ENCODE measurements at places on chromosomes 5 and 9.
A peak's percentile ranks its signal among the peaks of the same experiment; 100 is the strongest.

- DNase-seq, result no peak
Measured at GRCh38 chr5:137199201-137199600, 299.9 kb downstream of the SPOCK1 start.

DNA sequence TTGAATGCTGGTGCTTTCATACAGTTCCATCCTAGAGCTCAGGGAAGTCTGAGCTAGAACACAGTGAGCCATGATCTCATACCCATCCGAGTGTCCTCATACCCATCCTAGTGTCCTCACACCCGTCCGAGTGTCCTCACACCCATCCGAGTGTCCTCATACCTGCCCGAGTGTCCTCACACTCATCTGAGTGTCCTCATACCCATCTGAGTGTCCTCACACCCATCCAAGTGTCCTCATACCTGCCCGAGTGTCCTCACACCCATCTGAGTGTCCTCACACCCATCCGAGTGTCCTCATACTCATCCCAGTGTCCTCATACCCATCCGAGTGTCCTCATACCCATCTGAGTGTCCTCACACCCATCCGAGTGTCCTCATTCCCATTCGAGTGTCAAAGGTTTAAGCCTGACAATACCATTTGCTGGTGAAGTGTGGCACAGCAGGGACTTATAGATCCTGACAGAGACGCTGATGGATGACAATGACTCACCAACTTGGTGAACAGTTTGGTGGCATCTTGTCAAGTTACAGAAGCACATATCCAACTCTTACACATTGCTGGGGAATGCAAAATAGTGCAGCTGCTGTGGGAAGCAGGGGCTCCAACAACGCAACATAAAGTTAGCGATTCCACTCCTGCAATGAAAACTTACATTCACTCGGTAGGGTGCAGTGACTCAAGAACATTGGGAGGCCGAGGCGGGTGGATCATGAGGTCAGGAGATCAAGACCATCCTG is 77.0 kb upstream of the COL5A1 start:
- DNase-seq, result peak; percentile 86

DNA sequence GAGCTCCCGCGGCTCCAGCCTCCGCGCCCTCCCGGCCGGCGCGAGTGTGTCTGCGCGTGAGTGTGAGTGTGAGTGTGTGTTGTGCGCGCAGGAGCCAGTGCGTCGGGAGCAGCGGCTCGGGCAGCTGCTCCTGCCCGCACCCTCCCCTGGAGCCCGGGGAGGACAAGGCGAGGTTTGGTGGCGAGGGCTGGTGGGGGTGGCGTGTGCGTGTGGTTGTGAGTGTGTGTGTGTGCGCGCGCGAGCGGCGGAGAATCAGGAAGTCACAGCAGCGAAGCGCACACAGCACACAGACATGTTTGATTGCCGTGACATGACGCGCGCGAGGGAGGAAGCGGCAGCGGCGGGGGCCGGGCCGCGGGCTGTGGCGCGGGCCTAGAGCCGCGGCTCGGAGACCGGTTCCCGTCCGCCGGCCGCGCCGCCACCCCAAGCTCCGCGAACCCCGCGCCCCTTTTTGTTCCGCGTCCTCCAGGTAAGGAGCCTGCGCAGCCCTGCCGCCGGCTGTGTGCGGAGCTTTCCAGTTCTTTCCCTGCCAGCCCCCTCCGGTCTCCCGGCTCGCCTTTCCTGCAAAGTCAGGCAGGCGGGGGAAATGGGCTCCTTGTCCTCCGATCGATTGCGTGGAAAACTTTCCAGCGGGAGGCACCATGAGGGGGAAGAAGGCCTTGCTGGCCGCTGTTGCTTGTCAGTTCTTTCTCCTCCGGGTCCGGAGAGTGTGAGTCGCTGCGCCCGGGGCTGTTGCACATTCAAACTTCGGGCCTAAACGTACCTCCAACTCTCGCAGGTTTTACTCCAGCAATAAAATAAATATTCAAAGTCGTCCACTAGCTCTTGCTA is 2.4 kb downstream of the SMARCA2 start:
- DNase-seq, result peak; percentile 54

DNA sequence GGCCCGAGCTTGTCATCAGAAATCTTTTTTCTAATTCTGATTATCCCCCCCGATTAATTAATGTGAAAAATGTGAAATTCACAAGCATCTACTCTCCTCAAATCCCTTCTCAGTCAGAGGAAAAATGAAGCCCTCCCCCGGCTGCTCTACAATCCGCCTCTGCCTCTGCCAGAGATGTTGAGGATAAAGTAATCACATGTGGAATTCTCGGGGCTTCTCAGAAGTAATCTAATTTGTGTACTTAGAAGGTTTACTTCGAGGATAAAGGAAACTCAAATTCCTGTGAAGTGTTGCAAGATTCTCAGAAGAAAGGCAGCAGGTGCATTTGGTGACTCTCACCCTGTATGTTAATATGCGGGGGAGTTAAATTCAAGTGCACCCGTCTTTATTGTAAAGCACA is 726.1 kb upstream of the ADAMTS16 start:
- DNase-seq, result no peak

- DNase-seq, result no peak
Measured at GRCh38 chr5:72194846-72195245, 87.6 kb downstream of the MAP1B start.

DNA sequence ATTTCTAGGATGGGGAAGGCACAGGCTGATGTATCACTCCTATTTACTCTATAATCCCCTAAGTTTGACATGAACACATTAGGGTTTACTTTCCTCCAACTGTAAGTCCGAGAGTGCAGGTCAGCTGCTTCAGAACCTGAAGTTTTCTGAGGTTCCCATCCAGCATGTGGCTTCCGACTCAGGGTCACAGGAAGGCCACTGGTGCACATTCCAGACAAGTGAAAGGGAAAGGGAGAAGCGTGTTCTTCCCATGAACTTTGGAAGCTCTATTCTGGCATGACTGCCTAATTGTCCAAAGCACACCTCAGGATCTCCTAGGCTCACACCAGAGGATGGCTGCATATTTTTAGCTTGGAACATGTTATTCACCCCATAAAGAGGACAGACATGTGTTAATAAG is 602.6 kb downstream of the SEMA5A start:
- DNase-seq, result no peak

GRCh38 chr9:90024823-90025222 is 420.0 kb downstream of the GADD45G start:
- no peak for DNase-seq

DNA sequence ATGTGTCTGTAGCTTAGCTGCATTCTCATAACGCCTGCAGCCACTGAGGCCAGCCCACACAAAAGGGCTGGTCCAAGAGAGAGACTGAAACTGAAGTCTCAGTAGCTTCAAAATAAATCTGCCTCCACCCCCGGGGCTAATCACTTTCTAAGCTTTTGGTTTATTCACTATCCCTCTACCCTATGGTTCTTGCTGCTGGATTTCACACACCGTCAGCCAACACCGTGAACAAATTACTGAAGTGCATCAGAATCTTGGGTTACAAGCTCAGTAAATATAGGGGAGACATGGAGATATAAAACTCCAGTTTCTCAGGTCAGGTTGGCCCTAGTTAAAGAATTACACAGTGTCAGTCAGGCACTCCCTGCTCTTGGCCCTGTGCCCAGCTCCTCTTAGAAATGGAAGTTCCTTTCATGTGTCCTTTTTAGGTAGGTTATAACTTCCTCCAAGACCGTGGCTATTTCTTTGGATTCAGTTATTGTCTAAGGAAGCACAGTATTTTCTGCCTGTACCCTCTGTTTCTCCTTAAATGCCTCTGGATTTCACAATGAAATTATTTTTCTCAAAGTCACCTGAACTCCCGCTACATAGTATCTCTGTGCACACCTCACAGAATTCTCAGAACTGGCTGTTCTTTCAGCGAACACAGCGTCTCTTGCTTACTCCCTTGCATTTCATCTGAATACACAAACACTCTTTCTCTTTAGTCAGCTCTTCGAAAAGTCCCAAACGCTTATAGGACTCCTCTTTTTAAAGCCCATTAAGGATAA is 112.5 kb downstream of the FAM174A start:
- DNase-seq, result no peak

DNA sequence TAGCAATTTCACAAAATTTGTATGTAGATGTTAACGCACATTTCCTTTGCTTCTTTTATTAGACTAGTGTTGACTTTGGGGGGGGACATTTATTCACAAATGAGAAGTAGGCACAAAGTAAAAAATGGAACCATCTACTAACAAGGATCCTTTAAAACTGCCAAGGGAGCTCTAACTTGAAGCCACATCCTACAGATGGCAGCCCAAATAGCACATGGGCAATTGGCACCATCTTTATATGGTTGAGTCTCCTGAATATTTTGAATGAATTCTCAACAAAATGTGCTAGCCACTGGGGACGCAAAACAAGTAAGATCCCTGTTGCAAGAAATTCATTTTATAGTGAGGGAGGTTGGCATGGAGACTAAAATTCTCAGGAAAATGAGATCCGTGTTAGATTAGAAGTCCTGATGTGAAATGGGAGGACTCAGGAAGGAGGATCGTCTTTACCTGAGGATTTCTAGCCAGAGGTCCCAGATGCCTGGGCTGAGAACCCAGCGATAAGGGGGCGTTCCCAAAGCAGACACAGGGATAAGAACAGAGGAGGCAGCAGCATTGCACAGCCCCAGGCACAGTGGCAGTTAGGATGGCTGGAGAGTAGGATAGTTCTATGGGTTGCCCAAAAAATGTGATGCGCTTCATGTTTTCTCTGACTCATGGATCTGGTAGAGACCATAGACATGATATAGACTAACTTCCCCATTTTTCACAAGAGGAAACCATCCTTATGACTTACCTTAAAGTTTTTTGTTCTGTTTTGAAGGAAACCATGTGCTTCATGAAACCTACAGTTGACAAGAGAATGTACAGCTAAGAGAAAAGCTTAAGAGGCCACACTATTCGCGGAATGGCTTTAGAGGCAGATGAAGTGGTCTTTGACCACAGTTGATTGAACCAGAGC is 37.4 kb downstream of the C9orf152 start:
- no peak for DNase-seq

DNA sequence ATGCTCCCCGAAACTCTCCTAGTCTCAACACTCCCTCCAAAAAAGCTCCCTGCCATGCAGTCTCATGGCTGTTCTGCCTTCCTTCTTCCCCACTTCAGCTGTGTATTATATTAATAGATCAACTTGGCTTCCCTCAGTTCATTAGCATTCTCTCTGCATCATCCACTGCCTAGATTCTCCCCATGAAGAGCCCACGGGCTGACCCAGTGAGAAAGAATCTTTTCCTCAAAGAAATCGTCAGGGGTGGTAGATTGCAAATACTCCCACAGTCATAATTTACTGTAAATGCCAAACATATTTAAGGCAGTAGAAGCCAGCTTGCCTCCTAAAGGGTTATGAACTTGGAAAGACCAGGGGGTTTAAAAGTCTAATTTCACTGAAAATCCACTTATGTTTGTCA is 33.5 kb downstream of the GNA14 start:
- DNase-seq, result no peak

DNA sequence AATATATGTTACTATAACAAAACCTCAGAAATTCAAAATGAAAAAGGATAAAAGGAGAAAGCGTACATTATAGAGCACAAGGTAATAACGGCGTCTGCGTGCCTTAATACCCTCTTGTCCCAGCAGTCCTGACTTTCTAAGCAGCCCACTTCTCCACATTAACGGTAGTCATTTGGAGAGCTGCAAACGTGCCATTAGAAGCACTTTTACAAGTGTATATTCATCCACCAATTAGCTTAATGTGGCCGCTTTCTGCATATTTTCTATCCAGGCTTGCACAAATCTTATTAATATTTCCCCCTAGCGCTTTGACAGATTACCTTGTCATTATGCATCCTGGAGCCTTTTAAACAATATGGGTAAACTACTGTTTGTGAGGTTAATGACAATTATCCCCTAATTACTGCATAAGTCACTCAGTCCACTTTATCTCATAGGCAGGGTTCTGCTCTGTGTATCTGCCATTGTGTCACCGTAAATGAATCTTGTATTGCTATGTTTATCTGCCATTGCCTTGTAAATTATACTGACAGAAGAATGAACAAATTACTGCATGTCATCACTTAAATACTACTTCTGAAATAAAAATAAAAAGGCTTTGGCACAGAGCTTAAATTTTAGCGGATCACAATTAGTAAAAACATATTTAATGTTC is 421.3 kb downstream of the BNC2 start:
- no peak for DNase-seq

GRCh38 chr9:119924736-119925135 is 555.5 kb upstream of the BRINP1 start:
- DNase-seq, result no peak

GRCh38 chr9:134329886-134330285 is 3.6 kb downstream of the RXRA start:
- DNase-seq, result no peak

GRCh38 chr9:133842174-133842573 is 104.0 kb upstream of the SARDH start:
- DNase-seq, result no peak

DNA sequence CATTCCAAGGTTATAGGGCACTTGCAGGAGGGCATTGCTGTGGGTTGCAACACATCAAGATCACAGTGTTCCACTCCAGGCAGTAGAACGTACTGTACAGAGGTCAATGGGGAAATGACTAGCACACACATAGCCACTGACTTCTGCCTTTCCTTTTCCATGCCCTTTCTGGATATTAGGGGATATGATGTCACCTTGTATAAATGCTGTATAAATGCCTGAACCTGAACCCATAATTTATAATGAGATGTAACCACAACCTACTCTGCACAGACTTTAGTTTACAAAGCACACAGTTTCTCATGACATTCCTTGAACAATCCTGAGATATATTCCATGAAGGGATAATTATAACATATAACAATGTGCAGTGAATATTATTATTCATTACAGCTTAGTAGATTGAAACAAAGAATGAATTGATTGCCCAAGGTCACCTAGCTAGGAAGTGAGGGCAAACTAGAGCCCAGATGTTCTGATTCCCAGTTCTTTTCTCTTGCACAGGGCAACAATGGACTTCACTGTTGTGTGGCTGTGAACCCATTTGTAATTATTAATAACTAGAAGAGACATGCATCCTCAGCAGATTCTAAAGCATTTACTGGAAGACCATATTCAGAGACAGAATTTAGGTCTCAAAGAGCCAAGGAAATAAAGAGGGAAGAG is 5.6 kb upstream of the ABLIM3 start:
- peak; percentile 40 for DNase-seq

DNA sequence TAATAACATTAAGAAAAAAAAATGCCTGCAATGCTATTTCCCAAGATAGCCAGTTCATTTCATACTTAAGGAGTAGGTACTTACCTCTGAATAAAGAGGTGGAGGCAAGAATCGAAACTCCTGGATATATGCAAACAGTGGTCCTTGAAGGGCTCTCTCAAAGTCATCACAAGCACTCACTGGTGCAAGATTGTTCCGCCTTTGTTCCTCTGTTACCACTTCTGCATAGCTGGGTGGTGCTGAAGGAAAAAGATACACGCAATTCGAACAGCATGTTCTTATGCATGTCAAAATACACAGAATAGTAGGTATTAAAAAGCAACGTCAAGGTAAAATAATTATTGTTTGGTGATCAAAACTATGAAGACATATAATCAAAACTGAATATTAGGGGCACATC is 9.5 kb downstream of the ARRDC3 start:
- no peak for DNase-seq

All from H54 (cell line).